NCI-H2227 treated with DMSO at 0.1 percent for 48 hours (cell line): ENCODE measurements at places on chromosomes 3 and 15.

DNA sequence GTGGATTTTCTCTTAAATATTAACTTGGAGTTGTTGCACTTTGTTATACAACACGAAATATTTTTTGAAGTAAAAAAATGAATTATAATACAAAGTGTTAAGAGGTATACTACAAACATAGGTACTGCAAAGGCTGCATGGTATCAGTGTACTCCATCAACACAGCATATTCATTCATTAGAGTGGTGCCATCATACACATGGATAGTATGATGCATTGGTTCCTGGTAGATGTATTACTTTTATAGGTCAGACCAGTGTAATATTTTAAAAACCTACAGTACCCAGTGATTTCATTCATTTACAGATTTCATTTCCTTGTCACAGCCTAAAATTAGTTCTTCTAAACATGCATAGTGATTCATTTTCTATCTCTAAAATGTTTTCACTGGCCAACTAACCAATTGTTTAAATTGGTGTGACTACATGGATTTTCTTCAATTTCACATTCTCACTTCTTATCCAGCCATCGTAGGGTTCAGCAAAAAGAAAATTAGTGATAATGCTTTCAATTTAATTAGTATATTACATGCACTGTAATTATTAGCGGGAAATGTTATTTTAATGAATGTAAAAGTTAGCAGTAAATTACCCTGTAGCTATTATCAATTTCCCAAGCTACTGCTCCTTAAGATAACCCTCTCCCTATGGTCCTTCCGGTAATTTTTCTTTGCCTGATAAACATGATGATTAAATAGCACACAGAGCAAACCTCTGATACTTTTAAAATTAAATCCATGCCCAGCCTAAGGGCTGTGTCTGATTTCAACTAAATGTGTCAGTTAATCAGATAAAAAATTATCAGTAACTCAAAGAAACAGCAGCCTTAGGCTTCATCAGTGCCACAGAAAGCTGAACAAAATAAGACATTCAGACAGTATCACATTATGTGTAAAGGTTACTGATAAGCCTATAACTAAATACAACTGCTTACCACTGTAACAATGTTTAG lies 68.4 kb downstream of the DPH6 start:
- no peak for DNase-seq

- DNase-seq: no peak
Measured at GRCh38 chr3:117499189-117499870, 789.8 kb downstream of the TUSC7 start.

DNA sequence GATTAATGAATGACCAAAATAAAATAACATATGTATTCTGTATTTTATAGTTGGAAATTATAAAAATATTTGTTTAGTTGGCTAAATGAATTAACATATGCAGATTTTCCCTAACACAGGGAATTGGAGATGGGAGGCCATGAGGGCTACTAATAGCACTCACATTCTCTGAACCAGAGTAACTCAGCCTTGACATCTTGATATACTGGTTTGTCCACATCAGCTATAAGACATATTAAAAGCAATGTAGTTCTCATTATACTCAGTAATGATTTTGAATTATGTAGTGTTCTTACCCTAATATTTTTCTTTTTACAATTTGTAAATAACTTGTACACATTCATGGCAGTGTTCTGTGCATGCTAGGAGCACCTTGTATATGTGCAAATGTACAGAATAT lies 255.9 kb downstream of the EPHA6 start:
- no peak for DNase-seq

- no peak for DNase-seq
Measured at GRCh38 chr3:45249391-45249790, 23.3 kb upstream of the TMEM158 start.

- DNase-seq: no peak
Measured at GRCh38 chr3:24551626-24552025, 57.0 kb upstream of the THRB start.

GRCh38 chr15:72344602-72345001 lies 24.6 kb upstream of the CELF6 start:
- no peak for DNase-seq

DNA sequence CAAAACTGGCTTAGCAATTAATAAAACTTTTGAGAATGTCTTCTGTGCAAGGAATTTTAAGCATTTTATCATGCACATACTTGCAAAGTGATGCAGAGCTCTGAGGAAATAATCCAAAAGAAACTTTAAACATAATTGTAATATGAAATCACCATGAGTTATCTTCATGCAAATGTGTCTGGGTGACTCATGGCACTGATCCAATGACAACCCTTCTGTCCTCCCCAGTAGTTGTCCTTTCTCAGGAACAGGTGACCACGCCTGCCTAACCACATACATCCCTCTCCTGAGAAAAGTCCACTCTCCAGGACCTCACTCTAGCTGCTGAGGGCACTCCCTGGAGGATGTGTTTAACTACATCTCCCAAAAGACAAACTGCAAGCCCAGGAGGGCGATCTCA lies 530.6 kb upstream of the IL12A start:
- DNase-seq: no peak

- peak; percentile 33 for DNase-seq
Measured at GRCh38 chr15:74172701-74173379, 670 bp upstream of the ISLR start.

DNA sequence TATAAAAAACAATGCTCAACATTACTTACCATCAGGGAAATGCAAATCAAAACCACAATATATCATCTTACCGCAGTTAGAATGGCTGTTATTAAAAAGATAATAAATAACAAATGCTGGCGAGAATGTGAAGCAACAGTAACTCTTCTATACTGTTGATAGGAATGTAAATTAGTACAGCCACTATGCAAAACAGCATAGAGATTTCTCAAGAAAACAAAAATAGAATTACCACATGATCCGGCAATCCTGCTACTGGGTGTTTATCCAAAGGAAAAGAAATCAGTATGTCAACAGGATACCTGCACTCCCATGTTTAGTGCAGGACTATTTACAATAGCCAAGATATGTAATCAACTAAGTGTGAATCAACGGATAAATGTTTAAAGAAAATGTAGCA lies 48.1 kb downstream of the ADAM10 start:
- DNase-seq: no peak
